ENCODE measurements at places on chromosomes 12 and 14.

GRCh38 chr12:80593766-80594165 lies 113.7 kb upstream of the MYF6 start:
- DNase-seq, result no peak

GRCh38 chr12:50733706-50734105 lies 30.2 kb upstream of the ATF1 start:
- DNase-seq, result no peak

DNA sequence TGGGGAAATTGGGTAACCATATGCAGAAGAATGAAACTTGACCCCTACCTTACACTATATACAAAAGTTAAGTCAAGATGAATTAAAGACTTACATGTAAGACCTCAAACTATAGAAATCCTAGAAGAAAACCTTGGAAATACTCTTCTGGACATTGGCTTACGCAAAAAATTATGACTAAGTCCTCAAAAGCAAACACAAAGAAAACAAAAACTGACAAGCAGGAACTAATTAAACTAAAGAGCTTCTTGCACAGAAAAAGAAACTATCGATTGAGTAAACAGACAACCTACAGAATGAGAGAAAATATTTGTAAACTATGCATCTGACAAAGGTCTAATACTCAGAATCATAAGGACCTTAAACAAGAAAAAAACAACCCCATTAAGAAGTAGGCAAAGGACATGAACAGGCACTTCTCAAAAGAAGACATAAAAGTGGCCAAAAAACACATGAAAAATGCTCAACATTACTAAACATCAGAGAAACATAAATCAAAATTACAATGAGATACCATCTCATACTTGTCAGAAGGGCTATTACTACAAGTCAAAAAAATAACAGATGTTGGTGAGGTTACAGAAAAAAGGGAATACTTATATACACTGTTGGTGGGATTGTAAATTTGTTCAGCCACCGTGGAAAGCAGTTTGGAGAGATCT lies 37.0 kb upstream of the CFAP54 start:
- no peak for DNase-seq

- DNase-seq, result no peak
Measured at GRCh38 chr12:130041983-130042812, 120.1 kb upstream of the FZD10 start.

- DNase-seq, result no peak
Measured at GRCh38 chr12:113071135-113072112, 14.9 kb downstream of the DTX1 start.

- no peak for DNase-seq
Measured at GRCh38 chr12:92210071-92210470, 64.4 kb upstream of the BTG1 start.

GRCh38 chr14:22155571-22155970 lies 433.5 kb downstream of the DAD1 start:
- DNase-seq, result no peak

- peak; percentile 19 for DNase-seq
Measured at GRCh38 chr12:122021193-122021821, 377 bp upstream of the BCL7A start.

- DNase-seq, result no peak
Measured at GRCh38 chr12:25707056-25707455, 154.0 kb upstream of the LMNTD1 start.

GRCh38 chr14:44339231-44339630 lies 167.9 kb downstream of the FSCB start:
- no peak for DNase-seq
